Hematopoietic multipotent progenitor cell treated with erythropoietin and hydrocortisone succinate and interleukin-3 and kit ligand, for 4 days (in vitro differentiated cells): ENCODE measurements at places on chromosomes 16 and 17.

- DNase-seq, result no peak
These were observed 26.1 kb downstream of the SLC25A10 start for GRCh38 chr17:81737947-81738800.

- DNase-seq, result no peak
These were observed 393.4 kb downstream of the SEC14L1 start for GRCh38 chr17:77534137-77534536.

DNA sequence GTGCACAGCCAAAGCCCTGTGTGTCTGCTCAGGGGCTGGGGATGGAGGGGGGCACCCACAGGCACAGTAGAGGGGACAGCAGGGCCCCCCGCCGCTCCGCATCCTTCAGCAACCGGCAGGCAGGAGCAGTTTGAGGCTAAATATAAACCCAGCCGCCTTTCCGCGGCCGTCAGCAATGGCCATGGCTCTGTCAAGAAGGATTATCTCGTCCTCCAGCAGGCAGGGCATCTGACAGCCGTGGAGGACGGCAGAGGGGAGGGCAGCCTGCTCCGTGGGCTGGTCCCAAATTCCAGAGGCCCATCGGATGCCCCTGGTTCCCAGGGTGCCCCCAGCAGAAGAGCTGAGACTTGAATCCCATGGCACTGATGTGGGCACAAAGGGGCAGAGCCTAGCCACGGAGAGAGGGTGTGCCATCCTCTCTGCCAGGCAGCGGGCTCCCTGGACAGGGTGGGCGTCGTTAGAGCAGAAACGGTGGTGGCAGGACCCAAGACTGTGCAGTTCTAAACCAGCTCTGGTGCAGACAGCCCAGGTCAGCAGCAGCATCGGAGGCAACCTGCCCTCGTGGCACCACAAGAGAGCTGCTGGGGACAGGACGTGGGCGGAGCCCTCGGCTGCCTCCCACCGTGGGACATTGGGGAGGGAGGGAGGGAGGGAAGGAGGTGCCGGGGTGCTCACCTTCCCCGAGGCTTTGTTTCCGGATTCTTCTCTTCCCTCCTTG lies 198.8 kb upstream of the CIBAR2 start:
- peak; percentile 67 for DNase-seq

GRCh38 chr16:51968749-51969148 lies 578.2 kb downstream of the TOX3 start:
- no peak for DNase-seq

DNA sequence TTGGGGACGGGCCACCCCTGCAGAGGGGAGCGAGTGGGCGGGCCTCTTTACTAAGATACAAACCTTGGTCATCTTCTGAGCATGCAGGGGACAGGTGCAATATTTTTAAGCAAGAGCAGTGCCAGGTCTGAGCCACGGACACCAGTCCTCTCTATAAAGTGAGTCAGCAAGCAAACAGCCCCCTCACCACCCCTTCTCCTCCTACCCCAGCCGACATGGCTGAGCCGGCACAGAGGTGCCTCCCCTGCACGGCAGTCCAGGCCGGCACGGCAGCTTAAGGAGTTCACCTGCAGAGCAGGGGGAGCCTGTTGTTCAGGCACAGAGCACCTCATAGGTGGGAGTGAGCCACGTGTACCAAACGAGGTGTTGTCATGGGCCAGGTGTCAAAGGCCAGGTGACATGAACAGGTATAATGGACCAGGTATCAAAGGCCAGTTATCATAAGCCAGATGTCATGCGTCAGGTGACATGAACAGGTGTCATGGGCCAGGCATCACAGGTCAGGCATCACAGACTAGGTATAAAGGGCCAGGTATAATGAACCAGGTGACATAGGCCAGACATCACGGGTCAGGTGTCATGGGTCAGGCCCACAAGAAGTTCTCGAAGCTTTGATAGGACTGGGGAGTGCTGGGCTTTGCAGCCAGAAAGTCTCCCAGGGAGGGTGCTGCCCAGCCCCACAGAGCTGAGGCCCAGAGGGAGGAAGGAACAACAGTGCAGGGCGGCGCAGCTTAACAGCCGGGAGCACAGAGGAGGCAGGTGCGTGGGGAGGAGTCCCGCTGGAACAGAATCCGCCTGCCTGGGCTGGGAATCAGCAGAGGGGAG lies 42.6 kb upstream of the ZNF469 start:
- DNase-seq, result no peak

DNA sequence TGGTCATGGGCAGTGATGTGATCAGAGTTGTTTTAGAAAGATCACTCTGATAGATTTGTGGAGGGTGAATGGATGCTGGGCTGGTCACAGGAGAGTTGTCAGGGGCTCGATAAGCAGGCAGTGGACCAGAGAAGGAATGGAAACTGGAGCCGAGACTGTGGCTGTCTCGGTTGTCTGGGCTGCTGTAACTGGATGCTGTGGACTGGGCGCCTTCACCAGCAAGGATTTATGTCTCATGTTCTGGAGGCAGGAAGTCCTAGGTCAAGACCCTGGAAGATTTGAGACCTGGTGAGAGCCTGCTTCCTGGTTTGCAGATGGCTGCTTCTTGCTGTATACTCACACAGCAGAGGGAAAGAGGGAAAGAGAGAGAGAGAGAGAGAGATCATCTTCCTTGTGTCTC lies 203.6 kb downstream of the HS3ST4 start:
- no peak for DNase-seq

DNA sequence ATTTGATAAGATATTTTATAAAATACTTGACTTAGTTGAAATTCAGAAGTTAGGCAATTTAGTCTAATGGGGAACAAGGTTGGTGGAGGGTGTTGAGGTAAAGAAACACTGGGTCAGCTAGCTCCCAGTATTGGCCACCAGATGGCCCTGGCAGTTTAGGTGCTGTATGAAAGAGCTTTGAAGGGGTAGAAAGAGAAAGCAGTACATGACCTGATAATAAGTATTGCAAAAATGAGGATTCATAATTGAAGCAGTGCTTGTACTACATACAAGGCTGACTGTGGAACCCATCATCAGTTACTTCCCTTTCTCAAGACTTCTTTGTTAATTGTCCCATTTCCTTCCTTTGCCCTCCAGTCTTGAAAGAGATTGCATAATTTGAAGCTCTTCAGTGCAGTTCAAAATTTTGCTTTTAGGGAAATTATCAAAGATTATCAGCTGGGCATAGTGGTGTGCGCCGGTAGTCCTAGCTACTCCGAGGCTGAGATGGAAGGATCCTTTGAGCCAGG lies 29.4 kb downstream of the TANC2 start:
- peak; percentile 91 for DNase-seq

GRCh38 chr16:57903656-57904055 lies 67.3 kb downstream of the CNGB1 start:
- DNase-seq, result no peak

DNA sequence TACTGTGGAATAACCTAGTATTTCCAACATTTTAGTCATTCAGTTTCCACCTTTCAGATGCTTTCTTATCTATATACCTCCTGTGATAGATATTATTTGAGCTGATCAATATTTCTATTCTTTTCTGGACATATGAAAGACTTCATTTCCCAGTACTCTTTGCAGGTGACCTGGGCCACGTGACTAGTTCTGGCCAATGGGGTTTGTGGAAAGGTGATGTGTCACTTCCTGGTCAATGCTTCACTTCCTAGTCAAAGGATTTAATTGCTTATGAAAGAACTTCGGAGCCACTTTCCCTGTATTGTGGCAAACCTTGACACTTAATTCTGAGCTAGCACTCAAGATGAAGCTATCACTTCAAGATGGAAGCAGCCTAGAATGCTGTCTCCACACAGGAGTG lies 248.9 kb upstream of the FOXF1 start:
- DNase-seq, result peak; percentile 8

DNA sequence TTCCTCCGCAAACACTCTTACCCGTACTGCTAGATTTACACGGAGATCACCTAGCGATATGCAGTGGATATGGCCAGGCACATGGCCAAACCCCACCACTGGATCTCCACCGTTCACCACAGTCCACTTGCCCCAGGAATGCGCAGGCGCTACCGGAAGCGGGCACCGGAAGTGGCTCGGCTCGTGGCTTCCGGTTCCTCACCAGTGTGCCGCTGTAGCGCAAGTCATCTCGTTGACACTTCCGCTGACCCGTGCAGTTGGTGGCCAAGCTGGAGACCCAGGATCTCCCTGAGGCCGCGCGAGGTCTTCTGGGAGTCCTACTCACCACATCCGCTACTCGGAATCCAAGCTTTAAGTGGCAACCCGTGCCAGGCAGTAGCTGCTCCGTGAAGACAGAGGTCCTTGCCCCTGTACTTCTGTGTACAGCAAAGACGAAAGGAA lies 11.5 kb downstream of the ZNF597 start:
- peak; percentile 85 for DNase-seq
